Left lung (tissue), 14 donors: ENCODE measurements at places on chromosomes 11 and 22. TPM values are rescaled to one million over a fixed set of nuclear protein-coding genes. Genes with fewer than 3 reads are reported as not detected.

DNA sequence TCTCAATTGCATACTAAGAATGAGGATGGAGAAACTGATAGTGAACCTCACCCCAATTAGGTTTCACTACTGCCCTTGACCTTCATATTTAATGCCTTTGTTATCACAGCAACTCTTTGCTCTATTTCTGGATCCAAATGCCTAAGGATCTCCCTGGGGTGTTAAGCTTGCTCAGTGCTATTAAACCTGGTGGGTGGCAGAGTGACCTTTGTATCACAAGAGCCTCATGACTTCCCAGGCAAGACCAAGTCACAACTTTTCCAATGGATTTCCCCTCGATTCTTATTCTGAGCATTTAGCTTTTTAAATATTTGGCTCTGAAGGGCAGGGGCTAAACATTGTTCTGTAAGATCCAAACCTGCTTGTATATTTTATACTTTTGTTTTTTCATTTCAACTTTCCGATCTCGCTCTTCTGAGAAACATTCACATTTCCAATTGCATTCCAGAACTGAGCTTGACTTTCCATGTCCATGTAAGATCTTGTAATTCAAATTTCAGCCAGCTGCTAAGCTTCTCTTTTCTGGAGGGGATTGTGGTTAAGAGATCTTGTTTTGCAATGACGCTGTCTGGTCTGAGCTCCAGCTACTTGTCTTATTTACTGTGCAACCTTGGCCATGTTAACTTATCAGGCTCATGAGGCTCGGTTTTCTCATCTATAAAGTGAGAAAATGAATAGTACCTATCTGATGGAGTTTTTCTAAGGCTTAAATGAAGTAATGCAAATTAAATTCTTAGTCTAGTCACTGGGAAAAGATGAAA lies 6.4 kb upstream of the EHF start:
- H3K4me1 ChIP-seq: peaks cover 17% of the 10 kb centered on the region
- no peaks in the 10 kb centered on the region for H3K27me3 ChIP-seq
- H3K36me3 ChIP-seq: no peaks in the 10 kb centered on the region
- H3K4me3 ChIP-seq: no peak overlapping the region

DNA sequence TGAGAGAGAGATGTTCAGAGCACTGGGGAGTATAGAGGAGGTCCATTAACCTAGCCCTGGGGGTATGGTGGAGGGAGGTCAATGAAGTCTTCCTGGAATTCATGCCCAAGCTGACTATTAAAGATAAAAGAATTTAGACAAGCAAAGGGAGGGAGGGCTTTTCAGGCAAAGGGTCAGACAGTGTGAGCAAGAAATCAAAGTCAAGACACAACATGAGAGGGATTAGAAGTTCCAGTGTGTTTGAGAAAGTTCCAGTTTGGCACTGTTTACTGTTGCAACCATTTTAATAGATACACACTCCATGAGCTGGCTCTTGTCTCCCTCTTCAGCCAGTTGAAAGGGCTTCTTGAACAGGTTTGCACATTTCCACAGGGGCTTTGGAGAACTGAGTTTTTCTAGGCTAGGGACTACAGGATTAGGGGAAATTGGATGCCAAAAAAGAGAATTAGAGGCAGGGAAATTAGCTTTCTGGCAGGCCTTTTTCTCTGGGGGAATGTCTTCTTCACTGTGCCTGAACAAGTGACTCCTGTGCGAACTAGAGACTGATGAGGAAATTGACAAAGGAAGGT lies 14.7 kb upstream of the NNMT start:
- H3K27me3 ChIP-seq: peaks cover under 1% of the 10 kb centered on the region
- H3K4me1 ChIP-seq: peaks cover 7% of the 10 kb centered on the region
- no peak overlapping the region for H3K27ac ChIP-seq
- H3K4me3 ChIP-seq: no peak overlapping the region
- H3K36me3 ChIP-seq: no peaks in the 10 kb centered on the region

GRCh38 chr22:23145878-23146470 lies 697 bp downstream of the RAB36 start:
- no peak for DNase-seq
- peaks cover 8% of the 10 kb centered on the region for H3K4me1 ChIP-seq
- H3K27me3 ChIP-seq: no peaks in the 10 kb centered on the region
- peak overlapping the region; percentile 44 for H3K4me3 ChIP-seq
- H3K27ac ChIP-seq: no peak overlapping the region

GRCh38 chr22:30435674-30436126 lies 10.1 kb downstream of the MTFP1 start:
- no peaks in the 10 kb centered on the region for H3K36me3 ChIP-seq
- H3K27ac ChIP-seq: no peak overlapping the region
- H3K4me1 ChIP-seq: no peaks in the 10 kb centered on the region
- H3K4me3 ChIP-seq: no peak overlapping the region

- H3K27me3 ChIP-seq: no peaks in the 10 kb centered on the region
- no peak for DNase-seq
- H3K4me1 ChIP-seq: peaks cover 52% of the 10 kb centered on the region
- H3K27ac ChIP-seq: no peak overlapping the region
Measured at GRCh38 chr22:46039535-46039934, 62.6 kb upstream of the WNT7B start.

DNA sequence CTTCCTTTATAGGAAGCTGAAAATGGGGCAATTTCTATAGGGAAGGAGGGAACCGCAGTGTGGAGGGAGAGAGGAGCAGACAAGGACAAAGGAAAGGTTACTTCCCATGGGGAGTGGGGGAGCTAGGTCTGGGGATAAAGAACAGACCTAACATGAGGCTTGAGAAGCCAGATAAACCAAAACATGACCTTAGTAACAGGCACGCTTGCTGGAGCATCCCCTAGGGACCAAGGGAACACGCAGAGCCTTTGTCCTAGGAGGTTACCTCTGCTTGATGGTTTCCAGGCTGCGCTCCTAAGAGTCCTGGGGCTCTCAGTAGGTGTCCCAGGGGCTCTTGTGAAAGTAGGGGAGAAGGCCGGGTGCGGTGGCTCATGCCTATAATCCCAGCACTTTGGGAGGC lies 271.4 kb upstream of the NCAM1 start:
- no peaks in the 10 kb centered on the region for H3K36me3 ChIP-seq
- no peaks in the 10 kb centered on the region for H3K27me3 ChIP-seq

GRCh38 chr11:36292311-36292722 lies 3.1 kb upstream of the COMMD9 start:
- H3K27ac ChIP-seq: no peak overlapping the region
- no peaks in the 10 kb centered on the region for H3K27me3 ChIP-seq
- no peak overlapping the region for H3K4me3 ChIP-seq
- no peak for DNase-seq

DNA sequence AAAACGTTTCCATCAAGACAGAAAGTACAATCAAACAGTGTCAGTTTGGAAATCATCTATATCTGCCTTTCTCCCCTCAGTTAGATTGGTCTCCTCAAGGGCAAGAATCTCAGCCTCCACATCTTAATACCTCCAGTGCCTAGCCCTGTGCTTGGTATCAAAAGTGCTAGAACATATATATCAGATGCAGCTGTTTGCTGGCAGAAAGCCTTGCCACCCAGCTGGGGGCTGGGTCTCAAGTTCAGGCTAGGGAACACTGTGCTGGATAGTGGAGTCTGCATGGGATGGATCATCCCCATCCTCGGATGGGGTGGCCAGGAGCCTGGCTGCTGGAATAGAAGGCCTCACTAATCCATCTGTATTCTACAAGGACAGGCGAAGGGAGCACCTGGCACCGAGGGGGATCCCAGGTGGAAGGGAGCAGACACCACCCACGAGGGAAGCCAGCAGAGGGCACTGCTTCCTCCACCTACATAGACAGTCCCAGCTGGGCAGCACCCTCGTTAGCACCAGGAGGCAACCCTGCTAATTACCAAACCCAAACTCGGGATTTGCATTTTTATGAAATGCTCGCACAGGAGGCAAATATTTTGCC lies 602.2 kb downstream of the BUD13 start:
- H3K4me3 ChIP-seq: no peak overlapping the region
- H3K27ac ChIP-seq: no peak overlapping the region
- no peaks in the 10 kb centered on the region for H3K27me3 ChIP-seq
- H3K4me1 ChIP-seq: no peaks in the 10 kb centered on the region
- no peak for DNase-seq

GRCh38 chr11:31809857-31810778 lies 1.0 kb downstream of the PAX6 start:
- H3K27me3 ChIP-seq: peaks cover 97% of the 10 kb centered on the region
- no peaks in the 10 kb centered on the region for H3K36me3 ChIP-seq
- H3K27ac ChIP-seq: no peak overlapping the region
- peak; percentile 52 for DNase-seq
- peak overlapping the region; percentile 22 for H3K4me3 ChIP-seq
- peaks cover 16% of the 10 kb centered on the region for H3K4me1 ChIP-seq

DNA sequence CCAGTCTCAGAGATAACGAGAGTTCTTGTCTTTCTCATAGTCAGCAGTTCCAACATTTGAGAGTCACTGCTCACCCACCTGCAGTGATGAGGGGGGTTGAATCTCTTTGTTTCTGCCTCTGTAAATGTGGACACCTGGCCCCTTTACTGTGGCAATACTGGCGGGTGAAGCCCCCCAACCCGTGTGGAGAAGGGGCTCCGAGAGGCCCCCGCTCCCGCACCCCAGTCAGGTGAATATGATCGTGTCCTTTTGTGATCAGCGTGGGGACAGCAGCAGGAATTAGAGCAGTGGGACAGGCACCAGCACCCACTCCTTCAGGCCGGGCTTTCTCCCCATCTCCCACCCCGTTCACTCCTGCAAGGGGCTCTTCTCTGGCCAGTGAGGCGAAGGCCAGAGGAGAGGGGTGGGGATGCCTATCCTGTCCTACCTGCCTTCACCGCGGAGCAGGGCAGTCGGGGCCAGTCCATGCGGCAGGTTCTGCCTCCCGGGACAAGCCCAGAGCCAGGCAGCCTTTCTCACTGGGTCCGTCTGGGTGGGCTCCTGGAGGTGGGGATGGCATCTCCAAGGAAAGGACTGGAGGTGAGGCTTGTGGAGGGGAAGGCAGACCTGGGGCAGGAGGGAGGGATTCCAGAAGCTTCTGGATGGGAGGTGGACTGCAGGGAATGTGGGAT lies 12.7 kb upstream of the CELSR1 start:
- H3K4me3 ChIP-seq: no peak overlapping the region
- H3K27ac ChIP-seq: no peak overlapping the region
- peaks cover 38% of the 10 kb centered on the region for H3K4me1 ChIP-seq
- H3K36me3 ChIP-seq: no peaks in the 10 kb centered on the region

DNA sequence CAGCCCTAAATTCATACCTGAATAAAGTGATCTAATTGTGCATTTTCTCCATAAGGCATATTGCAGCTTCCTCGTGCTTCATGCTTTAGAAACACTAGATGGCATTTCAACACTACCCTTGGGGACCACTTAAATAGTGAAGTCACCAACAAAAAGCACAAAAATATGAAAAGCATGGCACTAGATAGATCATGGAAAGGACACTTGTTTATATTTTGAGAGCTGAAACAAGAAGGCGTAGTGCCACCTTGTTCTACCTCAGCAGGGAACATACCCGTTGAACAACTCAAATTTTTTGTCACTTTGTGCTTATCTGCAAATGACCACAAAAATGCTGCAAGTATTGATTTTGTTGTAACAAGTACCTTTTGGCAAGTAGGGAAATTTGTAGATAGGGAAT lies 8.6 kb downstream of the TBCEL start:
- no peaks in the 10 kb centered on the region for H3K36me3 ChIP-seq
- no peak for DNase-seq
- no peaks in the 10 kb centered on the region for H3K27me3 ChIP-seq
- no peak overlapping the region for H3K27ac ChIP-seq
- no peak overlapping the region for H3K4me3 ChIP-seq

DNA sequence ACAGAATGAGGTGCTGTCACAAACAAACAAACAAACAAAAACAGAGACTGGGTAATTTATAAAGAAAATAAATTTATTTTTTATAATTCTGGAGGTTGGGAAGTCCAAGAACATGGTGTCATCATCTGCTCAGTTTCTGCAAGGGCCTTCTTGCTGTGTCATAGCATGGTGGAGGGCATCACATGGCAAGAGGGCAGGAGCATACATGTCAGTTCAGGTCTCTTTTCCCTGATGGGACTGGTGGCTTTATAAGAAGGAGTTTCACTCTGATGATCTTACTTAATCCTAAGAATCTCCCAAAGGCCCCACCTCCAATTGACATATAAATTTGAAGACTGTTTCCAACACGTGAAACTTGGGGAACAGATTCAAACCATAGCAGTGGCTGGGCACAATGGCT lies 135.7 kb downstream of the NECTIN1 start:
- no peak overlapping the region for H3K4me3 ChIP-seq
- peaks cover 4% of the 10 kb centered on the region for H3K4me1 ChIP-seq
- H3K27ac ChIP-seq: no peak overlapping the region
- no peaks in the 10 kb centered on the region for H3K36me3 ChIP-seq

GRCh38 chr11:56625946-56626345 lies 11.3 kb upstream of the OR5M1 start:
- no peaks in the 10 kb centered on the region for H3K36me3 ChIP-seq
- no peaks in the 10 kb centered on the region for H3K4me1 ChIP-seq
- no peaks in the 10 kb centered on the region for H3K27me3 ChIP-seq
- H3K27ac ChIP-seq: no peak overlapping the region
- no peak for DNase-seq

DNA sequence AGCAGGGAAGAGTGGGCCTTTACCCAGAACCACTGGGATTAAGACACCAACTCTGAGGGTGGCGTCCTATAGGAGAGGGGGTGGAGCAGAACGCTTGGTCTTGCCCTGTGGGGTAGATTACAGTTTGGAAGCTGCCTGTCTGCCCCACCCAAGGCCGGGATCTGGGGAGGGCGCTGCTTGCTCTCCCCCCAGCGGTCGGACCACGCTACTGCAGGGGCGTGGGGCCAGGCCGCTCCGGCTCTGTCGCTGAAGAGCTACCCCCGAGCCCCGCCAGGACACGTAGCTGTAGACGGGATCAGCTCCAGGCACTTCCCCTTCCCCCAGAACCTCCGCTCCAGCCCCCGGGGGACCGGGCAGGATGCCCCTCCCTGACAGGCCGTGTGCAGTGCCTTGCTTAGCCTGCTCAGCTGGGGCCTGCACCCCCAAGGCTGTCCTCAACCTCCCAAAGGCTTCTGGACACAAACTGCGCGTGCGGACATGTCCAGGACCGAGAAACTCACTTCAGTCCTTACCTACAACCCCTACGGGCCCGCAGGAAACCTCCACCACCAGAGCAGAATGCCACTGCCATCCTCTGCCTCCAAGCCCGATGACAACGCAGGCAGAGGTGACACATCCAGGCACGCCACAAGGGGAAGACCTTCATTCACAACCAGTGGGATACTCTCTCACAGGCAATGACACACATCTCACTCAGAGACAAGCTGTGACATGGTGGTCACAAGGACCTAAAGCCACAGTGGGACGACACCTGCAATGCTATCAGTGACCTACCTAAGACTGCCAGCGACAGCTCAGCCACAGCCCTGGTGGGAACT lies 3.6 kb downstream of the AHNAK start:
- peaks cover 71% of the 10 kb centered on the region for H3K4me1 ChIP-seq
- no peaks in the 10 kb centered on the region for H3K36me3 ChIP-seq
- H3K27ac ChIP-seq: peak overlapping the region; percentile 96
- H3K4me3 ChIP-seq: peak overlapping the region; percentile 95

SCN2B gene
- 1.0 TPM for total RNA-seq

TEX12 gene
- not detected for total RNA-seq

MICAL3 gene
- 24.9 TPM for total RNA-seq

SLC17A6 gene
- total RNA-seq: not detected

SLC37A2 gene
- 19.3 TPM for total RNA-seq

KCNJ4 gene
- not detected for total RNA-seq

MPZL2 gene
- 117 TPM for total RNA-seq

C11orf65 gene
- total RNA-seq: 0.37 TPM

RTN3 gene
- 145 TPM for total RNA-seq

SOX10 gene
- total RNA-seq: not detected

GALNT18 gene
- total RNA-seq: 42.6 TPM
